ENCODE measurements at places on chromosomes 4 and X.
A peak's percentile ranks its signal among the peaks of the same experiment; 100 is the strongest.

- peak; percentile 70 for DNase-seq
These were observed 282.0 kb downstream of the ARHGAP24 start for GRCh38 chr4:85756938-85757337.

DNA sequence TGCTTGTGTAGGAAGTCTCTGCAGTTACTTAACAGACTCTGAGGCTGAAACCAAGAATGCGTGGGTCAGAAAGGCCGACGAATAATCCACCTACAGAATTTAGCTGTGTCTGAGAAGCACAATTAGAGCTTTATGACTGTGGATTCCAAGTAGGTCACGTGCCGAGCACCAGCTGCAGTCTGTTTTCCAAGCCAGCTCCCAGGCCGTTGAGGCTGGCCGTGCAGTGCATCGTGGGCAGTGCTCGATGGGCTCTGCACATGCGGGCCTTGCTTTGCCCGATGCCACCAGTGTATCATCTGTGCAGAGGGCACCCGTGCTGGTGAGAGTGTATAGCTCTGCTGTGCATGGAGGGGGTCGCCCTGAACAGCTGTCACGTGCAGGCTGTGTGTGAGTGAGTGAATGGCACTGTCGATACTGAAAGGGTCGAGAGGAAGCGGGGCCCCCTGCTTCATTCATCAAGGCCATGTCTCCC, 67.5 kb upstream of the CLDN34 start:
- DNase-seq, result peak; percentile 81

DNA sequence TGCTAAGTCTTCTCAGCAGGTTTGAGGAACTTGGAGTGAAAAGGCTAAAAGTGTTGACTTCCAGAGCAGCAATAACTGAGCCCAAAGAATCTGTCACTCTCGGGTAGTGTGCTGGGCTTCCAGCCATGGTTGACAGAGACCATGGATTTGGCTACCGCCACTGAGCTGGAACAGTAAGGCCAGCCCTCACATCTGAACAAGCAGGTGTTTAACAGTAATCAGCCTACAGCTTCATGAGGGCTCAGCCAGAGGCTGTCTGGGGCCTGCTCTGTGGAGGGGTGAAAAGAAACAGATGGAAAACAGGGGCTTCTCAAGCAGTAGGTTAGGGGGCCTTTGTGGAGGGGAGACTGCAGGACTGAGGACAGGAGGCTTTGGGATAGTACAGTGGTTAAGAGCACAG, 14.9 kb downstream of the RASL11B start:
- no peak for DNase-seq

- peak; percentile 92 for DNase-seq
These were observed 34.5 kb upstream of the RAB33B start for GRCh38 chr4:139419388-139419914.

GRCh38 chr4:1288786-1289185, 905 bp upstream of the MAEA start:
- no peak for DNase-seq

DNA sequence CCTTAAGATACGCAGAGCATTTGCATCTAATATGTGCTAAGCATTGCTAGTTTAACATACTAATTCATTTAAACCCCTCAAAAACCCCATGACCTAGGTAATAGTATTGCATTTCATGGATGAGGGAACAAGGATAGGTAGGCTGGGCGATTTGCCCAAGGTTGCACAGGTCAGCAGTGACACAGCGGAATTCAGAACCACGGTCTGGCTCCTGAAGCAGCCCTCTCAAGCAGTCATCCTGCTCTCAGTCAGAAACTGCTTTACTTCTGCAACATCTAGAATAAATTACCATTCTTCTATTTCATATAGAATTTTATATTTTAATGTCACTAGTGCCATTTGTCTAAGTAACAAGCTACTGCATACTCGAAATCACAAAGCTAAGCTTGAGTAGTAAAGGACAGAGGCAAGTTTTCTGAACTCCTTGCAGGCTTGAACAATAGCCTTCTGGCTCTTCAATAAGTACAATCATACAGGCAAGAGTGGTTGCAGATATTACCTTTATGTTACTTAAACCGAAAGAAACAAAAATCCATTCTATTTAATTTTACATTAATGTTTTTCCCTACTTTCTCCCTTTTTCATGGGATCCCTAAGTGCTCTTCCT, 555 bp upstream of the SPP1 start:
- no peak for DNase-seq

- DNase-seq, result no peak
These were observed 62.5 kb downstream of the DACH2 start for GRCh38 chrX:86210772-86211171.

GRCh38 chr4:26842911-26843310, 17.7 kb upstream of the STIM2 start:
- DNase-seq, result no peak

DNA sequence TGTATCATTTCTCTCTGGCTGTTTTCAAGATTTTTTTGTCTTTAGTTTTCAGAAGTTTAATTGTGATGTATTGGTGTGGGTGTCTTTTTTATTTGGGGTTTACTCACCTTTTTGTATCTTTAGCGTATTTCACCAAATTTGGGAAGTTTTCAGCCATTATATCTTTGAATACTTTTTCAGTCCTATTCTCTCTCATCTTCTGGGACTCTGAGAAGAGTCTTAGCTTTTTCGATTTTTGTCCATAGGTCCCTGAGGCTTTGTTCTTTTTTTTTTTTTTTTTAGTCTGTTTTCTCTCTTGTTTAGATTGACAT, 23.8 kb downstream of the KDM6A start:
- no peak for DNase-seq

GRCh38 chrX:122422547-122422946, 761.5 kb upstream of the GRIA3 start:
- no peak for DNase-seq

- DNase-seq, result no peak
These were observed 44.3 kb downstream of the TSPAN5 start for GRCh38 chr4:98614094-98614493.

DNA sequence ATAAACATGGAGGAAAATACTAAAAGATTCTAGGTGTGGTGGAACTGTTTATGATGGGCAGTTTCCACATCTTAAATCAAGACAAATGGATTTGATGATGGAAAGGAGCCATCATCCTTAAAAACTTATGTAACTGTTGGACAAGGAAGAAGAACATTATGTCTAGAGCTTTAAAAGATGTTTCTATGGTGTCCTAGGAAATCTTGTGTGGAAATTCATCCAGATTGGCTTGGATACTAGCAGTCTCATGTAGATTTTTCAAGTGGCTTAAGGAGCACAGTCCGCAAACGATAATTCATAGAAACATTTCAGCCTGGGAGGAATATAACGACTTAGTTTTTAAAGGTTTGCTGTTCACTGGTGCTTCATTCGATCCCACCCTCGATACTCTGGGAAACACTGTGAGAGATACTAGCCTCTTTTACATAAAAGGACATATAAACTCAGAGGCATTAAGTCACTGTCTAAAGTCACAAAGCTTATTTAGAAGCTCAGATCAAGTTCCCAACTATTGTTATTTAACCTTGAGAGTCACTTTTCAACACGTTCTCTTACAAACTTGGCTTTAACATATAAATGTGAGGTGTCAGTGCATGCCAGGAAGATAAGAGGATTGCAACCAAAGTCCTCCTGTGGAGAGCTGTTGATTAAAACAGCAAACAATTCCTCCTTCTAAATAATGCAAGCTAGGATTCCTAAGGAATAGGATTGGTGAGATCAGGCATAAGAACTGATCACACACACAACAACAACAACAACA, 135.7 kb upstream of the SCML1 start:
- no peak for DNase-seq

DNA sequence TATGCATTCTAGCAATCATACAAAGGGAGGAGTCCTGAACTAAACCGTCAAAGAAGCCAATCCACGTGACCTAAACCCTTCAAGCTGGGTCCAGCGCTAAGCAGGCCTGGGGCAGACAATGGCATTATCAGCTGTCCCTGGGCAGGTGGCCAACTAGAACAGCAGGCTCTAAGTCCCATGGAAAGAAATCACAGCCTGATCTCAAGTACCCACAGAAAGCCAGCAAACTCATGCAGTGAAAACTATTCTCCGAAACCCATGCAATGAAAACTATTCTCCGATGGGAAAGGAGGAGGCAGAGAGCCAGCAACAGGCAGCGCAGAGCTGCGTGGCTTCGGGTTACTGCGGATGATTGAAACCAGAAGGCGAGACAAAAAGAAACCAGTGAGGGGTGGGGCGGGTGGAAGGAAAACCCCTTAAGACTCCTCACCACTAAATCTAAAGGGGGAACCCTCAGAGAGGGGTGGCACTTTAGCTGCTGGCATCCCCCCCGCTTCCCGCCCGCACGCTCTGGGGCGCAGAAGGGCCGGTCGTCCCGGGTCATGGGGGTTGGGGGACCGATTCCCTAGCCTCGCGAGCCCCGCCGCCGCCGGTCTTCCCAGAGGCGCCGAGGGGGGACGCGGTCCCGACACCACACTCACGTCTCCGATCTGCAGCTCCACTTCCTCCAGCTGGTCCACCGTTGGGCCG, 567 bp downstream of the C4orf46 start:
- peak; percentile 82 for DNase-seq

- DNase-seq, result no peak
These were observed 534.4 kb upstream of the POU3F4 start for GRCh38 chrX:82973646-82974045.

- peak; percentile 70 for DNase-seq
These were observed 31.6 kb upstream of the IRAK1 start for GRCh38 chrX:154051201-154051810.

DNA sequence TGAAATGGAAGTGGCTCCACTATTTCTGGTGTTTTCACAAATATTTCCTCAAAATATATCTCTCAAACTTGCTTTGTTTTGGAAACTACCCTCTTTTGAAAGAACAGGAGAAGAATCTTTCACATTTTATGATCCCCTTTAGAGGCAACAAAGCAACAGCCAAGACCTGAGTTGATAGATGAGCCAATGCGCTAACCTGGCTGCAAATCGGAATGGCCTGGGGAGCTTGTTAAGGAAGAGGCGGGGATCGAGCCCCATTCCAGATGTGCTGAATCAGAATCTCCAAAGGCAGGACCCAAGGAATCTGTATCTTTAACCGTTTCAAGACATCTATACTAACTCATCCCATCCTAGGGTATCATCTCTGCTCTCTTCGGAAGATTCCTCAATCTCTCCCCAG, 181.3 kb downstream of the GPC3 start:
- DNase-seq, result no peak

- no peak for DNase-seq
These were observed 197.1 kb upstream of the GIMD1 start for GRCh38 chr4:106565727-106566126.

DNA sequence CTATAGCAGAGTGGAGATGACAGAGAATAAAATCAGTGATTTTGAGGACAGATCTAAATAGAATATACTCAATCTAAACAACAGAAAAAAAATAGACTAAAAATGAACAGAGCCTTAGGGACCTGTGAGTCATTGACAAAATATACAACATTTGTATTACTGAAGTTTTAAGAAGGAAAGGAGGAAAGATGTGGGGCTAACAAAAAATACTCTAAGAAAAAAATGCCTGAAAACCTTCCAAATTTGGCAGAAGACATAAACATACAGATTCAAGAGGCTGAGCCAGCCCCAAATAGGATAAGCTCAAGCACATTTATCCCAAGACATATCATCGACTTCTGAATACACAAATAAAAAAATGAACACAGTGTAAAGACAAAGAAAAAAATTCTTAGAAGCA, 123.6 kb upstream of the INTU start:
- DNase-seq, result no peak

DNA sequence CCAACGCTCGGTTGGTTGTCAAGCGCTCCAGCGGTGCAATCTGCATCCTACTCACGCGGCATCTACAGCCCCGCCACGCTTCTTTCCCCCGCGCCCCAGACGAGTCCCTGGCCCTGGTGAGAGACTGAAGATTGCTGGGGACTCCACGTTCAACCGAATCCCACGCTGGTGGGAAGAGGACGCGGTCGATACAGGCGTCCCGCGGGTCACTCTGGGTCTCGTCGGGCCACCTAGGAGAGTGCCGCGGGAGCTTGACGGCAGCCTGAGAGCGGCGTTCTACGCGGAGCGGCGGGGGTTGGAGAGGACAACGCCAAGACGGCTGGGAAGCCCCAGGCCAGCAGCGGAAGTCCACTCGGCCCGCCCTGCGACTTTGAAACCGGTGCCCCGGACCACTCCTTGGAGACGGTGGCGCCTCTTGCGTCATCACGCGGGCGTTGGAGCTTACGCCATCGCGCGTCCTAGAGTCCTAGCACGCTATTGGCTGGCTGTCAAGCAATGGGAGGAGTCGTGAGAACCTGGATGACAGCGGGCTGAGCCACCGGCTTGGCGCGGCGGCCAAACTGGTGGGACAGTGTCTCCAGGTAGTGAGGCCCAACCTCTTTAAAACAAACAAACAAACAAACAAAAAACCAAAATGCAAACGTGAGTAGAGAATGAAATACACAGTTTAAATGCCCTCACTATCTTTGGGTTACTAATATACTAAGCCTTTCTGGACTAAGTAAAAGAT, at the start of gene SCLT1:
TSS of gene SCLT1 (minus strand) at position 349 of the 730 bp plus-strand sequence. CDS start 436 bp downstream, outside the sequence.
- DNase-seq, result peak; percentile 98

GRCh38 chr4:27692868-27693634, 832.4 kb downstream of the STIM2 start:
- DNase-seq, result no peak

DNA sequence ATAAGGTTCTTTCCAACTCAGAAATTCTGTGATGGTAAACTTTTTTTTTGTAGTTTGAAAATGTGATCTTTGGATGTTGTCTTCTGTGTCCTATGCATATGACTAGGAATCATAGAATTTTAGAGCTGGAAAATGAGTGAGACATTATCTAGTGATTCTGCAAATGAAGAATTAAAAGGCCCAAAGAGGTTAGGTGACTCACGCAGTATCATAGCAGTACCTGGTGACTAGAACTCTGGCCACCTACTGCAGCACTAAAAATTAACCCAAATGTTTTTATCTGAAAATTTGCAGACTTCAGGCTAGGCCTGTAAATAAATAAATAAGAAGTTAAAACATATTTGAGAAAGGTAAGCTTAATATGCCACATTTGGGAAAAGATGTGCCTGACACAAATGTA, 52.8 kb downstream of the NFKB1 start:
- DNase-seq, result peak; percentile 51

GRCh38 chr4:155545456-155545855, 121.2 kb upstream of the GUCY1A1 start:
- DNase-seq, result no peak

- peak; percentile 62 for DNase-seq
These were observed 128.9 kb upstream of the LIMCH1 start for GRCh38 chr4:41408859-41409593.

GRCh38 chr4:56655209-56655626, 25.9 kb downstream of the HOPX start:
- peak; percentile 30 for DNase-seq

GRCh38 chr4:188930822-188931221, 791.6 kb downstream of the TRIML1 start:
- DNase-seq, result no peak

- DNase-seq, result no peak
These were observed 11.5 kb upstream of the HMGB2 start for GRCh38 chr4:173345648-173346047.

GRCh38 chr4:11596989-11597388, 168.3 kb upstream of the HS3ST1 start:
- no peak for DNase-seq
